Skin of body (tissue), 3 donors: ENCODE measurements at places on chromosomes 2 and 18.
A peak's percentile ranks its signal among the peaks of the same experiment; 100 is the strongest.

DNA sequence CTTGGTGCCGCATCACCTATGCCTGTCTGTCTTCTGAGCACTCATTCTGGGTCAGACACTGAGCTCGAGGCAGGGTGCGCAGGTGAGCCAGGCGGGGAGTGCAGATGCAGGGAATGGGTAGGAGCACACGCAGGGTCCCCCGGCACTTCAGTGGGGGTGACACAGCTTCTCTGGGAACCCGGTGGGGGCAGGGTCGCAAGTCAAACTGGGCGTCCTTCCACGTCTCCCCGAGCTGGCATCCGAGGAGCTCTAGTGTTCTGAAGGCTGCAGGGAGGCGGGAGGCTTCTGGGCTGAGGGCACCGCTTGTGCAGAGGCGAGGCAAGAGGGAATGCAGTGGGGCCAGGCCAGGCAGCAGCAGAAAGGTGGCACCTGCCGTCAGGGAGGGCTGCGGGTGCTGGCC is 86.0 kb downstream of the DGKD start:
- DNase-seq: no peak

- DNase-seq: no peak
These were observed 103.6 kb upstream of the BCL2L11 start for GRCh38 chr2:111017034-111017622.

GRCh38 chr2:238761868-238762267 is 86.0 kb upstream of the TWIST2 start:
- no peak for DNase-seq

DNA sequence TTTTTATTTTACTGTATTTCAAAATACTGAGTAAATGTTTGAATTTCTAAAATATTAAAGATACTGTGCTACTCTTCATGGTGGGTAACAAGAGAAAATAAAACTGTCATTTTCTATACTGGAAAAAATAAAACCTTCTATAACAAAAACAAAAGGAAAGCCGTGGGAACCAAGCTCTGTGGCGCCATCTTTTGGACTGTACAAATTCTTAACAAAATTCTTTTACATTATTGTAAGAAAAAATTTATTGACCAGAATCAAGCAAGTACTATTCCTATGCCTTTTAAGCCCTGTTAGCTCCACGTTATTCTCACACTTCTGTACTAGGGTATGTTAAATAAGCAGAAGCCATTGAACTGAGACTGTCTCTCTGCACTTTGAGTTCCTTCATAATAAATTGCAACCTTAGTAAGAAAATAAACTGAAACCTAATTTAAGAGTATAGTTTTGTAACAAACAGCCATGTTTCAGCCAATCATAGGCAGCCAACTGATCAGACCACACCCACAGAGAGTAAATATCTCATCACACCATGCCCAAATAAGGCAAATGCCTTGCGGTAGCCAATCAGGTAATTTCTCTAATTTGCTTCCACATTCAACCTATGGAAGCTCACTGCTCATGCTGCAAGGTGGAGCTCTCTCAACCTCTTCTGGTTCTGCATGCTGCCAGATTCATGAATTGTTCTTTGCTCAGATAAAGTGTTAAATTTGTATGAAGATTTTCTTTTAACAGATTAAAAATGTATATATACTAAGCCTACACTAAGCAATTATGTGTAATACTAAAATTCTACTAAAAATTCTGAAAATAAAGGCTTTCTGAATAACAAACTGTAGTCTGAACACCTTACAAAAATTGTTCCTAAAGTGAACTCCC is 42.2 kb downstream of the HIBCH start:
- peak; percentile 22 for DNase-seq

DNA sequence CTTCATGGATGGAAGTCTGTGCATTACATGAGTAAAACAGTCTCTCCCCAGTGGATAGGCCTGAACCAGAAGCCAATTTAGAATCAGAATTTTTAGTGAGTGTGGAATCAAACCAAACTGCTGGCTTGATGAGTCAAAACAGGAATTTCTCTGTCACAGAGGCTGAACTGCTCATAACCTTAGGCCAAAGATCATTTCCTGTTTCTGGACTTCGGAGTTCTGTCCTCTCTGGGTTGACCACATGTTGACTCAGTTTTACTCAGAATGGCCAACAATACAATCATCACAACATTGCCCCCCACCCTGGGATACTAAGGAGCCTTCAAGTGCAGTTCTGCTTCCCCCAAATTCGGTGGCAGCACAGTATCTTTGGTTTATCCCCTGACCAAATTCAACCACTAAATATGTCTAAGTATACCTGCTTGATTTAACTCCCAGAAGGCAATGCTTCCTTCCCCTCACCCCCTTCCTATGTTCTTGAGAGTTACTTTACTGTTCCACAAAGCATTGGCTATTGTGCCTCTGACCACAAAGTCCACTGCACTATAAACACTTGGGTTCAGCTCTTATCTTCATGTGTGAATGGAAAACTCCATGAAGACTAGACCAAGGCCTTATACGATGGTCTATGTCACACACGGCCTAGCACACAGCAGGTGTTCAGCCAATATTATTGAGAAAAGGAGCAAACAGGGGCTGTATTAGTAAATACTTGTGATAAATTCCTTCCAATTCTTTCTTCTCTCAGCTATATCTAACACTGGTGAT is 67.8 kb downstream of the NXPH2 start:
- no peak for DNase-seq

GRCh38 chr2:138104071-138104470 is 139.8 kb downstream of the HNMT start:
- DNase-seq: no peak

GRCh38 chr2:88711289-88711688 is 19.8 kb downstream of the RPIA start:
- DNase-seq: no peak

- DNase-seq: no peak
These were observed 47.0 kb downstream of the PROC start for GRCh38 chr2:127465258-127465657.

GRCh38 chr2:169983506-169983905 is 156.3 kb downstream of the UBR3 start:
- DNase-seq: no peak

DNA sequence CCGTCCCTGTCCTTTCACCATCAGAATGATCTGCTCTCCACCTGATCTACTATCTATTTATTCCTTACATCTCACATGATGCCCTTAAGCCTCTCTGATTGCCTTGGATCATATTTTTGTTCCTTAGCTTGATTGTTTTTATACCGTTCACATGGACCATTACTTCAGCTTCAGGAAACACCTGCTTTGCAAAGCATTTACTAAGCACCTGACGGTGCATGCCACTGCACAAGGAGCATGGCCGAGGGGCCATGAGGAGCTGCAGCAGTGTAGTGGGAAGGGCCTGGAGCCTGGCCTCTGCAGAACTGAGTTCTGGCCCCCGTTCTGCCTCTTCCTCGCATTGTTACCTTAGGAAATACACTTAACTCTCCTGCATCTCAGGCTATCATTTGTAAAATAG is 124.1 kb upstream of the NDUFV2 start:
- DNase-seq: no peak
